ENCODE measurements at places on chromosomes 7 and 10.

GRCh38 chr7:107596881-107597581, 17.0 kb downstream of the BCAP29 start:
- DNase-seq = no peak

GRCh38 chr10:113524539-113525490, 28.0 kb upstream of the HABP2 start:
- DNase-seq = no peak

- no peak for DNase-seq
These were observed 27.7 kb downstream of the SLC29A3 start for GRCh38 chr10:71346731-71347130.

DNA sequence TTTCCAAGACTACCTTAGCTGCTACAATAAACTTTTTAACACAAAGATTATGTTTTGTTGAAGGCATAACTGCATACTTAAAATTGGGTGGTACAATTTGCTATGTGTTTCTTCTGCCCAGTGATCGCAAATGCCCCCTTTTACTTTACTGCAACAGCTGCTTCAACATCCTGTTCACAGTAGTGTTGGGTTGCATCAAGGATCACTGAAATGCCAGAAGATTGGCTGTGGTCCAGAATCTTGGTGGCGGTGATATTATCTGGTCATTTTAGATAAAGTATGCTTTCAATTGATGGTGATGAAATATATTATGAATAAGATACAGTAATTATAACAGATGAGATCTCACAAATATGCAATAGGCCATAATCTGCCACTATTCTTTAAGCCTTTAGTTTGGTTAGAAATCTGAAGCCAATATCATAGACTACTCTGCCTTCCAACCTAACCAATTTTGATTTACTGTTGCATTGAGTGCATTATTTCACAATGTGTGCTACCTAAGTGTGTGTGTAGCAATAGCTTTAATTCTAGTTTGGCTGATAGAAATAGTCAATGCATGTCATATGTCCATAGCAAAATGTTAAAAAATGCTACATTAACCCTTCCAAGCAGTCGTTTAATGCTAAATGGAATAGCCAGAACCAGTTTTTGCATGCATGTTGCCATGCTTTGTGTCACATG, 29.8 kb upstream of the ING3 start:
- no peak for DNase-seq

DNA sequence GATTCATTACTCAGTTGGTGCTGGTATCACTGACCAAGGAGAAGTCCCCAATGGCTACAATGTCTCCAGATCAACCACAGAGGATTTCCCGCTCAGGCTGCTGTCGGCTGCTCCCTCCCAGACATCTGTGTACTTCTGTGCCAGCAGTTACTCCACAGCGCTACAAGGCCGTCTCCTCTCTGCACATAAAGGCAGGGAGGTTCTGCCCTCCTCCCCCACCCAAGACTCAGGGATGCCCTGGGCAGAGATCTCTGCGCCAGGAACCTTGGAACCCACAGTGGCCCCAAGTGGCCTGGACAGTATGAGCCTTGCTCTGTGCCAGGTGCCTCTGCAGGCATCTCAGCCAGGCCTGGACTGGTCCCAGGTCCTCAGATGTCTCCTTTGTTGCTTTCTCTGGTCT, 193.4 kb upstream of the PRSS58 start:
- no peak for DNase-seq

GRCh38 chr7:95045236-95045923, 138.0 kb downstream of the PPP1R9A start:
- no peak for DNase-seq

DNA sequence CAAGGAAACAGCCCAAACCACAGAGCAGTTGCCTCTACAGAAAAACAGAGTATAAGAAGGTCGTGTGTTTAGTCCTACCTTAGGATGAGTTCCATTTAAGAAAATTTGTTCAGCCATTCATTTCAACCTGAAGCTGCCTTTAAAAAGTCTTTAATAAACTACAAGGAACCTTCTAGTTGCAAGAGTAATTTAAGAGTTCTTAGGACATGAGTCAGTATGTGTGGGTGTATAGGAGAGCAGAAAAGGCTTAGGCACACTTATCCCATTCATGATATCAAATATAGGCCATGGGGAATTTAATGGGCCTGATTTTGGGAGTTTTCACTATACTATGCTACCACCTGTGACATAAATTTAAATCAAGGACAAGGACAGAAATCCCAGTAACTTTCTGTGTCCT, 496.8 kb downstream of the TFEC start:
- DNase-seq = no peak

- no peak for DNase-seq
These were observed 73.6 kb downstream of the PODXL start for GRCh38 chr7:131482800-131483199.

GRCh38 chr10:107423903-107424302, 259.4 kb upstream of the SORCS1 start:
- DNase-seq = no peak

Measured in activated T-helper 9 cell treated with anti-CD3 and anti-CD28 coated beads, Interleukin-2, amount 50 U/mL, for 16 hours (primary cell).